HL-60 (cell line): ENCODE measurements at places on chromosomes 2 and 18.

- DNase-seq: no peak
Observed at GRCh38 chr2:69200107-69200520, 186.9 kb downstream of the GFPT1 start.

- DNase-seq: no peak
Observed at GRCh38 chr18:78242806-78243205, 736.8 kb upstream of the SALL3 start.

DNA sequence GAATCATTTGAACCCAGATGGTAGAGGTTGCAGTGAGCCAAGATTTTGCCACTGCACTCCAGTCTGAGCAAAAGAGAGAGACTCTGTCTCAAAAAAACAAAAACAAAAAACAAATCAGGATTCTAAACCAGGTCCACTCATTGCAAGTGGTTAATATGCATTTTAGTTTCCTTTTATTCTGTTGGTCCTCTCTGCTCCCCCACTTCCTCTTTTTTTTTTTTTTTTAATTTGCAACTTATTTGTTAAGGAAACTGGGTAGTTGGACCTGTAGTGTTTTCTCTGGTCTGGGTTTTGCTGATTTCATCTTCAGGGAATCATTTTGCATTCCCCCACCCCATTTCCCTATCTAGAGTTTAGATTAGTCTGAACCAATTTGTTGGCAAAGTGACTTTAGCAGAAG is 14.0 kb downstream of the FER1L5 start:
- no peak for DNase-seq

DNA sequence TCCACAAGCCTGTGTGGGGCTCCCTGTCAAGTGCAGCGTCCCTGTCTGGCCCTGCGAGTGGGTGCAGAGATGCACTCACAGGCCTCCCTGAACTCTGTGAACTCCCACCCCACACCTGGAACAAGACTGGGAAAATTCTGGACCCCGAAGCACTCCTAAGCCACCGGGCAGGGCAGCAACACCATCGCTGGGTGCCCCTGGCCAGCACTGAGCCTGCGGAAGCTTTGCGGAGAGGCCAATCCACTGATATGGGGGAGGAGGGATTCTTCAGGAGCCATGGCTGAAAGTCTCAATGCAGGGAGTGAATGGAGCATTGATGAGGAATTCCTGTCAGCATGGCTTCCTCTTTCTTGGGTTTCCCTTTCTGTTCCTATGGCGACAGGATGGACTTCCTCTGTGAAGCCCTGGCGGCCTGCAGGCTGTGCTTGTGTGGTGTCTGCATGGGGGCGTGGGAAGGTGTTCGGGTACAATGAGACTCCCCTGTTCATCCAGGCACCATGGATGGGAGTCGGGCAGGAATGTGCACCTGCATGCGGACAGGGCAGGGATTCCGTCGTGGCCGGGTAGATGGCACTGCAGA is 15.1 kb downstream of the TRIB2 start:
- DNase-seq: no peak

- no peak for DNase-seq
Observed at GRCh38 chr18:25284281-25284680, 67.7 kb downstream of the ZNF521 start.

GRCh38 chr18:73366713-73367112 is 498.9 kb upstream of the NETO1 start:
- DNase-seq: no peak

- DNase-seq: no peak
Observed at GRCh38 chr2:133408671-133409070, 159.6 kb downstream of the NCKAP5 start.

DNA sequence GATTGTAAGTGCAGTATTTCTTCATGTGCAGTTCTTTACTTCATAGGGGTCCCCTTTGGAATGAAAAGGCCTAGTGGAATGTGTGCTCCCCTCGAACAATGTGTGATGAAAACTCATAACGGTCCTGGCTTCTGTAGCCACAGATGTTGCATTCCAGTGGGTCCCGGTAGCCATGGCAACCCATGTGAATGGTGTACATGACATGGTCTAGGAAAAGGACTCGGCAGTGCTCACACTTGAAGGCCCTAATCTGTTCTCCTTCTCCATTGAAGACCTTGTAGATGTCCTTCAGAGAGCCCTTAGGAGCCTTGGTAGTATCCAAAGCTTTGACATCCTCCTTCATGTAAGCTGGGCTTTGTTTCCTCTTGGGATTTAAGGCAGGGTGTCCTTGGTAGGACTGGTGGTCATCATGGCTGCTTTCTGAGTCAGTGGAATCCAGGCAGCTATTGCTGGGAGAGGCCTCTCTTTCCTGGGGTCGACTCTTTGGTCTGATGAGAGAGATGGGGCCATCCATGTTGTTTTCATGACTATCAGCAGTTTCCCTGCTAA is 144.0 kb downstream of the IKZF2 start:
- DNase-seq: no peak
